ENCODE measurements at places on chromosomes 13 and 19. TPM values are rescaled to one million over a fixed set of nuclear protein-coding genes. Genes with fewer than 3 reads are reported as not detected.
A peak's percentile ranks its signal among the peaks of the same experiment; 100 is the strongest.

GRCh38 chr13:35995136-35995535 is 136.0 kb downstream of the DCLK1 start:
- no peak for DNase-seq

DNA sequence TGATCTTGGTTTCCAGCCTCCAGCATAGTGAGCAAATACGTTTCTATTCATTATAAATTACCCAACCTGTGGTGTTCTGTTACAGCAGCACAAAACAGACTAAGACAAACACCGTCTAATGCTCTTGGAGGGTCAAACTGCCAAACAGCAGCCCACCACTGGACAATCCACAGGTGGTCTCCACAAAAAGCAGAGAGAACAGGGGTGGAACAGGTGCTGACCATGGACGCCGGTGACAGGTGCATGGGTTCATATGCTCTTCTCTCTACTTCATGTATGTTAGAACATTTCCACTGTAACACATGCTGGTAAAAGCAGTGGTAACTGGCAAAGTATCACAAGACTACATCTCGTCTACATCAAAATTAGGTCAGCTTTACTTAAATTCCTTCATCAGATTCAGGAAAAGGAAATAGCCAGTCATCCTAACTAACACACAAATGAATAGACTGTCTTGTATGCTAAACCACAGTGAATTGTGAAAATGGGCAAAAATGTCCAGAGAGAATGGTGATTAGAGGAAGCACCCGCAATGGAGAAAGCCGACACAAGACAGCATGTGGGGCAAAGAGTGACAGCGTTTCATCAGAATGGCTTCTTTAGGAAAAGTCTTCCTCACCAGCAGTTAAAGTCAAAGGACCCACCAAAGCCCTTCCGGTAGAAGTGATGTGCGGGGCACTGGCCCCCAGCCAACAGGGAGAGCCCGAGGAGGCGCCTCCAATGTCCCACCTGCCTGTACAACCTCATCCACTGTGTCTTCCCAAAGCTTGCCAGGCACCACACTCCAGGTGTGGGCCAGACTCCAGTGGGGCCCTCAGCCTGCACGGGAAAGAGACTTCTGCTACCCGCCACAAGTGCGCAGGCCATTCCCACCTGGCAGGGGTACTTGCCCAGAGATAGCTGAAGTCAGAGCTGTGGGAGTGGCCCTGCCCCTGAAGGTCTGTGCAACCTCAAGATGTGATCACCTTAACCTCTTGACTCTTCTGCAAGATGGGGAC is 6.5 kb downstream of the CARS2 start:
- DNase-seq = no peak

DNA sequence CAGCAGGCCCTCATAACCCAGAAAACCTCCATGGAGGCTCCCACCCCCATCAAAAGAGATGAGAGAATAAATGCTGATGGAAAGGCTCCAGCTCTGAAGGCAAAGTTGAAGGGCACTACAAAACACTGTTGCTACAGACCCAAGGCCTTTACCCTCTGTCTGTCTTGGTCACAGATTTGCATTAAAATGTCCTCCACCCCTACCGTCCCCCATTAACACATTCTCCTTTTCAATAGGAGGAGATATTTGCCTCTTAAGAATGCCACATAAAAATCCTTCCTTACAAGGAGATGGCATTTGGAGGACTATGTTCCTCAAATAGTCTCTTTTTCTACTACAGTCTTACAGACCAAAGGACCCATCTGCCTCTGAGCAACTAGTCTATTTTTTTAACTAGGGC is 361.5 kb downstream of the ENOX1 start:
- DNase-seq = no peak

- no peak for DNase-seq
Measured at GRCh38 chr19:49094505-49095482, 9.5 kb downstream of the SNRNP70 start.

DNA sequence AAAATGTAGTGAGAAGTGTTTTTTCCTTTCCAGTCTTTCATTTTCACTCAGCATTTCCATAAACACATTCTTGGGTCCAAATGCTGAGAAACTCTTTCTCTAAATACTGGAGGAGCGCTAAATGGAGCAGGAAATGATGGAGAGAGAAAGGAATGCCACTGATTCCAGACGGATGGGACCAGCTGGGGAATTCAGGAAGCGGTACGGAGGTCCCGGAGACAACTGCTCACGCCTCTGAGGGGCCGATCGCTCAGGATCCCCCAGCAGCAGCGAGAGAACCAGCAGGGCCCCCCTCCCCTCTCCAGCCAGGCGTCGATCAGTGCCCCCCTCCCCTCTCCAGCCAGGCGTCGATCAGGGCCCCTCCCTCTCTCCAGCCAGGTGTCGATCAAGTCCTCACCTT is 13.2 kb downstream of the RASA3 start:
- peak; percentile 93 for DNase-seq

DNA sequence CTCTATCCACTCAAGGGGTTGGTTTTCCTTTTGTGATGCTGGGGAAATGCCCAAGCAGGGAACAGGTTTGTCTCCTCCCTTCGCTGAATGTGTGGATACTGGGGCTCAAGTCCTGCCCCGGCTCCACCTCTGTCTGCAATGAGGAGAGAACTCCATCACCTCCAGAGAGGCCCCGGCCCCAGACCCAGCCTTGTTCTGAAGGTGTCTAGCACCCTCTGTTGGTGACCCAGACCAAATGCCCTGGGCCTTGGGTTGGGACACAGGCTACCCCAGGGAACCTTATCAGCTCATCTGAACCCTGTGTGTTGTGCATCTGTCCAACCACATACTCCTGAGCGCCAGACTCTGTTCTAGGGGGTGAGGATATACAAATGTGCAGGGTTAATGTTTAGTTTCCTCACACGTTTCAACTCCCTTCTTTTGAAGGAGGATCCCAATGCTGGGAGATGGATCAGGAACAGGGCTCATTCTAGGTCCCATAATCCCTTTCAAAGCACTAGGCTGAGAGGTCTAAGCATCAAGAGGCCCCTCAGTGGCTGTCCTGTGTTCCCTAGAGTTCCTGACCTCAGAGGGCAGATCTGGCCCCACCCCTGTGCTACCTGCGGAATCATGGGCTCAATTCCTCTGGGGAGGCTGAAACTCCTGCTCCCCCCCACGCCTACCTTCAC is 112.5 kb upstream of the SLC7A1 start:
- DNase-seq = peak; percentile 70

DNA sequence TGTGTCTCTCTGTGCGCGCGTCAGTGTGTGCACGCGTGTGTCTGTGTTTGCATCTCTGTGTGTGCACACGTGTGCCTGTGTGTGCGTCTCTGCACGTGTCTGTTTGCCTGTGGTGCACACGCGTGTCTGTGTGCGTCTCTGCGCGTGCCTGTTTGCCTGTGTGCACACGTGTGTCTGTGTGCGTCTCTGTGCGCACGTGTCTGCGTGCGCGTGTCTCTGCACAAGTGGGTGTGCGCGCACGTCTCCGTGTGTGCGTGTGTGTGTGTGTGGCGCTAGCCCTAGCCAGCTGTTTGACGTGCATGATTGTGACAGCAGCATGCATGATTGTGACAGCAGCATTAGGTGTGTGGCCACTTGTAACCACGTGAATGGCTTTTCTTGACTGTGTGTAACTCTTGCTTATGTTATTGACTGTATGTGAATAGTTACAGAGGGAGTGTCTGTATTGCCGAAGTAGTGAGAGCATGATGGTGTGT is 31.1 kb downstream of the ZNF146 start:
- no peak for DNase-seq

GRCh38 chr13:40024204-40024966 is 368.9 kb downstream of the COG6 start:
- DNase-seq = no peak

DNA sequence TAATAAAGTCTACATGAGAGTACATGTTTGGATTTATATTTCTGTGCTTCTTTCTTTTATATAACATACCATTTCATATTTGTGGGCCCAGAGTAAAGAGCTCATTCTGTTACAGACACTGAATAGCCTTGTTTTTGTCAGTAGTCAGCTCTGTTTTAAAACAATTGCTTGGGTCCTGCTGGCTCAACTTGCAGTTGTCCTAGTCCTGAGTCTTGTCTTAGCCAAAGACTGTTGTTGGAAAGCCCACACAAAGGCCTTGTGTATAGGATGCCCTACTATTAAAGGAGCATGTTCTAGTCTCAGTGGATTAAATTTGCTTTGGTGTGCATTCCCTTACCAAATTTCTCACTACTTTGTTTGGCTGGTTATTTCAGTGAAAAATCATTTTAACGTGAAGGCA is 3.8 kb upstream of the KCNRG start:
- no peak for DNase-seq

DNA sequence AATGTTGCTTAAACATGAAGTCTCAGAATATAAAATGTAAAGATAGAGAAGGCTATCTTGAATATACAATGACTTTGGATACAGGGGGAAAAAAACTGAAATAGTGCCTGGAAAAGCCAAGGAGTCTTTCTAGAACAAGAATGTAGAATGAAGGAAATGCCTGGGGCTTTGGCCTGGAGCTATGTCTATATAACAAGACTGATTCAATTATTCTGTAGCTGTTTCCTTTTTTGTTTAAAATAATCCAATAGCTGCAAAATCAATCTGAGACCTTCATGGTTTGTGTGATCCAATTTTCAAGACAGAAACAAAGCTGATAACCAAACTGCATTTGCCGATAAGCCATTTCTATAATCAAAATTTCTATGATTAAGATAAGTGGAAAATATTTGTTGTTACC is 530.9 kb upstream of the NBEA start:
- DNase-seq = no peak

DNA sequence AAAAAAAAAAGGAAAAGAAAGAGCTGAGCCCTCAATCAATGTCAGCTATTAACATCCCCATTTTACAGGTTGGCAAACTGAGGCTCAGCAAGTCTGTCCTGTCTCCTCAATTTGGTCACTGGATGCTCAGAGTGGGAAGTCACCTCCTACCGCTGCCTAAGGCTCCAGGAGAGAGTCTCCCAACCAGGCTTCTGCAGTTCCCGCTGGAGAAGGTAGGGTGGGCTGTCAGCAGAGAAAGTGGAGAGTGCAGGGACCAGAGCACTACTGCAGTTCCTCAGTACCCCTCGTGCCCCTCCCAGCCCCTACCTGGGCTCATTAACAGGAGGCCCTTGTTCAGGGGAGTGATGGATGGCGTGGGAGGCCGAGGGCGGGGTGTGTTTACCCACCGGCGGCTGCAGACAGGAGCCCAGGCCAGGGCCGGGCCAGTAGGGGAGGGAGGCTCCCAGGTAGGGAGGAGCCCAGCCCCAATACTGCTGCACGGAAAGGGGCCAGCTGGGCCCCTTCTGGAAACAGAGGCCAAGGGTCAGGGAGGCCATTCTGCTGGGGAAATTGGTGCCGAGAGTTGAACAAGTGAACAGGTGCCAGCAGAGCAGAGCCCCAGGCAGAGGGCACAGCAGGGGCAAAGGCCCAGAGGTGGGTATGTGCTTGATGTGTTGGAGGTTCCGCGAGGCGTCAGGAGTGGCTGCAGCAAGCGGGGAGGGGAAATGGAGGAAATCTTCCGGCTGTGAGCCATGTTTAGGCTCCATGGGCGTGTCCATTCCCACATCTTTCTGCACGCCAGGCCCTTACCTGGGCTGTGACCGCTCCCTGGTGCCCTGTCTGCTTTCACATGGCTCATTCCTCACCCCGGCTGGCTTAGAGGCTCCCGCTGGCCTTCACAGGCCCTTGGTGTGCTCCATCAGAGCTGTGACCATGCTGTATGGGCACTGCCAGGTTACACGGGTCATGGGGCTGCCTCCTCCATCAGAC is 7.6 kb upstream of the COMP start:
- no peak for DNase-seq

DNA sequence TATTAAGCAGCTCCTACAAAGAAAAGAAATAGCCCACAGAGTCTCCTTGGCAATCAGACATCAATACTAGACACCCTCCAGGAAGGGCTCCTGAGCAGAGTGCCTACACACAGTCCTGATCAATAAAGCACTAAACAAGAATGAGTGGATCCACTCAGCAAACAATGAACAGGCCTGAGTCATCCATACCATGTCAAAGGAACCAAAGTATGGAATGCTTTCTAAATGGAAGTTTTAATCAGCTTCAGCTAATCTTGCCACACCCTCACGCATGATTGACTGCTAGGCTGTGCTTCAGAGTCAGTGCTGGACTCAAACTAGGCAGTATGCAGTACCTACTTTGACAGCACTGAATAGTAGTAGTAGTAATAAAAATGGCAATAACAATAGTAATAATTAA is 392.7 kb upstream of the HTR2A start:
- DNase-seq = no peak

- DNase-seq = peak; percentile 19
Measured at GRCh38 chr13:73952648-73953047, 181.6 kb downstream of the KLF12 start.

GRCh38 chr19:12793290-12794195 is 2.3 kb downstream of the JUNB start:
- DNase-seq = peak; percentile 91

DNA sequence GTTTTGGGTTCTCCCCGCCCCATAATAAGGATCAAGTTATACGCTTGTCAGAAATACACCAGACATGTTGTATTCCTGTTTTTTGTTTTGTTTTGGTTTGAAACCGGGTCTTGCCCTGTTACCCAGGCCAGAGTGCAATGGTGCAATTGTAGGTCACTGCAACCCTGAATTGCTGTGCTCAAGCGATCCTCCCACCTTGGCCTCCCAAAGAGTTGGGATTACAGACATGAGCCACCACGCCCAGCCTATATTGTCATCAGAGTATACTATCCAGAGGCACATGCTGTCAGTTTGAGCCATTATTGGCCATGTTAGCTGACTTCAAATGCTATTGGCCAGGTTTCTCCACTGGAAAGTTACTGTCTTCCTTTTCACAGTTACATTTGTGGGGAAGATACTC is 9.8 kb downstream of the SAFB start:
- no peak for DNase-seq

DNA sequence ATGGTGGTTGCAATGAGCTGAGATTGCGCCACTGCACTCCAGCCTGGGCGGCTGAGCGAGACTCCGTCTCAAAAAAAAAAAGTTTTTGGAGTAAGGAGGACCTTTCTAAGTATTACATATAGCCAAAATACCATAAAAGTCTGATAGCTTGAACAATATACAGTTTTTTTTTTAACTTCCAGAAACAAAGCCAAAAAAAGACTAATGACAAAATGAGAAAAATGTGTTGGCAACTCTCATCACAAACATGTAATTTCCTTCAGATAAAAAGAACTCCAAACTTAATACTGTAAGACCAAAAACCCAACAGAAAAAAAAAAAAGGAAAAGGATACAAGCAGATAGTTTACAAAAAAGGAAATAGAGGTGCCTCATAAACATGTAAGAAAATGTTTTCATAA is 68.2 kb upstream of the MED4 start:
- no peak for DNase-seq

The ATP4B gene
- not detected for total RNA-seq

The CPB2 gene
- not detected for total RNA-seq

The ZNF154 gene
- not detected for total RNA-seq

The KIR2DL4 gene
- not detected for total RNA-seq

The TEX29 gene
- total RNA-seq = not detected

Data from A172 (cell line).